Fibroblast of skin of back (primary cell): ENCODE measurements at places on chromosomes 1 and 21.

GRCh38 chr21:25398630-25399029, 208.7 kb downstream of the MRPL39 start:
- DNase-seq: no peak

GRCh38 chr1:167532375-167532774, 14.0 kb upstream of the CD247 start:
- DNase-seq: no peak

DNA sequence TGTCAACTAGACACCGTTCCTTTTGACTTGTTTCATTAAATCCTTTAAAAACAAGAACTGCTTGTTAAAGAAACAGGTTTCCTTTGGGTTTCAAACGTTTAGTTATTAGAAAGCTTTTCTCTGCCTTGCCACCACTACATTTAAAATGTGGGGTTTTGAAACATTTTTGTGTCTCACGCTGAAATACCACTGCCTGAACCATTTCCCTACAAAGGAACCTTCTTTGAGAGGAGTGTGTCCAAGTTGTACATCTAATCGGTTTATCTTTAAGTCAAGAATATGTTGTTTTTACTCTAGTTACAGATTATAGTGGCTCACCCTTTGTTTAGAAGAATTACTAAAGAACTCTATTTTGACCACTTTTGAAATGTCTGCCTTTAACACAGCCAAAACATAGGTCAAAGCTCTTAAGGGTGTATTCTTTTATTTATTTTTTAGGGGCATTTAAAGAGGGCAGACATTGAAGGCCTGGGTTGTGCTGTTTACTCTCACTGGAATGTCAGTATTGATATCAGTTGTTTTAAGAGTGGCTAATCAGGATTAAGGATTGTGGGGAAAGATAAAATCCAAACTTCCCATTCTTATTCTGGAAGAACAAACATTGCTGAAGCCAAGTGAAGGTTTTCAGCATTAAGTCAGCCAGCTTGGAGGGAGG, 143.4 kb downstream of the GALNT2 start:
- peak; percentile 63 for DNase-seq

GRCh38 chr1:160161965-160162705, 10.7 kb downstream of the ATP1A4 start:
- peak; percentile 24 for DNase-seq

DNA sequence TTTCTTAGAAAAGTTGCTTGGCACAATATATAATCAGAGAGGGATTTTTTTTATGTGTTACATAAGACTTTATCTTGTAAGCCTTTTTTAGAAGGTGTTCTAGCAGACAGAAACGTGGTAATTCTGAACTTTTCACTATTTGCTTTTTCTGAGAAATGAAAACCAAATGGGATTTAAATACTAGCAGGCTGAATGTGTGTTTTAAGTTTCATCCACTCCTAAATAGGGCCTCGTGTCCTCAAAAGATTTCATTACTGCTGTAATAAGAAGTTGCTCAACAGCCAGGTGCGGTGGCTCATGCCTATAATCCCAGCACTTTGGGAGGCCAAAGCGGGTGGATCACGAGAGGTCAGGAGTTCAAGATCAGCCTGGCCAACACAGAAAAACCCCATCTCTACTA, 44.7 kb upstream of the FMO2 start:
- no peak for DNase-seq

GRCh38 chr1:101506541-101507164, 269.8 kb downstream of the S1PR1 start:
- peak; percentile 49 for DNase-seq

- DNase-seq: no peak
These were observed 94.5 kb downstream of the SYF2 start for GRCh38 chr1:25137521-25138395.
